ENCODE measurements at places on chromosomes 5 and 9. TPM values are rescaled to one million over a fixed set of nuclear protein-coding genes. Genes with fewer than 3 reads are reported as not detected.

DNA sequence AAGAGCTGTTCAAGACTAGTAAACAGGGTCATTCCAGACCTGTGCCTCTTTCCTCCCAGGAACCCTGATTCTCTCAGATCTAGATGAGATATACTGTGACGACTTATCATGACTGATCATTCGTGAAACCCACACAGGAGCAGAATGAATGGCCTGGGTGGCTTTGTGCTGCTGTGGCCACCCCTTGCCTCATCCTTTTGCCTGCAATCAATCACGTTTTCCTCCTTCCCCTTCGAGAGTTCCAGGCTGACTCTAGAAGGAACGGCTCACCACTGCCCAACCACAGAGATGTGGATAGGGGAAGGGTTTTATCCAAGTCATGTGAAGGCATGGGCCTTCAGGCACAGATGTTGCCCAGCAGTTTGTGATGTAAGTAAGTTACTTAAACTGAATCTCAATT is 5.8 kb downstream of the ANXA6 start:
- no peak for DNase-seq

- DNase-seq, result no peak
Measured at GRCh38 chr5:176648474-176649194, 1.4 kb downstream of the TSPAN17 start.

DNA sequence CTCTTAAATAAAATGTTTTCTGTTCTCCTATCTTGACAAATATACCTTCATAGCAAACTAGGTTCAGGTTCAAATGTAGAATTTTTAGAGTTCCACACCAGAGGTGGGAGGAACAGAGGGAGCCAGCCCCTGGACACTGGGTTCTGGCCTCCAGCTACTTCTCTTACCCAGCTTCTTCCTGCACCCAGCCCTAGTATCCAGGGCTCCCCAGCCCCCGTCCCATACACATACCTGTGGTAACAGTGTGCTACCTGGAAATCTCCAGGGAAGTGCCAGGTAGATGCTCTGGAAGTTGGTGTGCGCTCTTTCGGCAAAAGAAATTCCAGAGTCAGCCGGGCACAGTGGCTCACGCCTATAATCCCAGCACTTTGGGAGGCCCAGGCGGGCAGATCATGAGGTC is 33.9 kb upstream of the IL6ST start:
- DNase-seq, result no peak

DNA sequence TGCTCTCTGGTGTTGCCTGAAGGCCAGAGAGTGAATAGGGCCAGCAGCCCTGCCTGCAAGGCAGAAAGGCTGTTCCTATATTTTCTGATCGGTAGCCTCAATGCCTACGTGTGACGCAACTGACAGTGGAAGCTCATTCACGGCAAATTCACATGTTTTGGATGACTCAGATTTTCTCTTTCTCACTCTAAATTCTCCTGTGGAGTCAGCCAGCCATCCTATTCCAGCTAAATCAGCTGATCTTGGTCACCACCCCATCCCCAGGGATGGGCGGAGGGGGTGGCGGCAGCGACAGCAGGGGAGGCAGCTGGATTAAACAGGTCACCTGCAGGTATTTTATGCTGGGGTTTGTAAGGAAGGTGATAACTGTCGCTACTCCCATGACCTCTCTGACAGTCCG is 52.3 kb downstream of the ZNF510 start:
- DNase-seq, result no peak

GRCh38 chr9:121322037-121322736 is 47.9 kb downstream of the STOM start:
- no peak for DNase-seq

DNA sequence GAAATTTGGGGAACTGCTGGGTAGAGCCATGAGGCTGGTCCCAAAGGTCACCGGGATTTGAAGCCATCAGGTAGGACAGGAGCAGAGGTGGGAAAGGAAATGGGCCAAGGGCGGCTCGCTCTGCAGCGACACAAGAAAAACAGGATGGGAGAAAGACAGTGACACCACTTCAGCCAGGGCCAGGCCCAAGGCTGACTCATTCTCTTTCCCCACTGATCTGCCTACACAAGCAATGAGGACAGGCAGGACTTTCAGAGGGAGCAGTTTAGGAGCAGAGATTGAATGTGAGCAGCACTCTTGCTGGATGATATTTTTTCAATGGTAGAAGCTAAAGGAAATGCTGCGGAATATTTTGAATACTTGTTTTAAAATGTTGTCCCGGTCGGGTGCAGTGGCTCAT is 3.5 kb downstream of the RUFY1 start:
- no peak for DNase-seq

DNA sequence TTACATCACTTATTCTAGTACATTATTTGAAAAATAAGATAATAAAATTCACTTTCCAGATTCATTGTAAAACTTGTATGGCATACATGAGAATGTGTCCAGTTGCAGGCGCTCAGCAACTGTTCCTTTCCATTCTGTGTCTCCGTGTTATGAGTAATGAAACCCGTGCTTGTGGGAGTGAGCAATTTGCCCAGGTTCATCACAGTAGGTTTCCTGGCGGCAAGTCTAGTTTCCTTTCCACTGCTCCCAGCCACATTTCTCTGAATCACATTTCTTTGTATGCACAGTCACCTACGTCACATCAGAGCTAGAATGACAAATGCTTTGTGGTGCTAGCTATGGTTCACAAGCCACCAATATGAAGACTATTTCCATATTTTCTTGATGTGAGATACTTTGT is 39.9 kb downstream of the MOCS2 start:
- no peak for DNase-seq

GRCh38 chr9:107176436-107177151 is 106.5 kb upstream of the RAD23B start:
- DNase-seq, result peak; percentile 19

DNA sequence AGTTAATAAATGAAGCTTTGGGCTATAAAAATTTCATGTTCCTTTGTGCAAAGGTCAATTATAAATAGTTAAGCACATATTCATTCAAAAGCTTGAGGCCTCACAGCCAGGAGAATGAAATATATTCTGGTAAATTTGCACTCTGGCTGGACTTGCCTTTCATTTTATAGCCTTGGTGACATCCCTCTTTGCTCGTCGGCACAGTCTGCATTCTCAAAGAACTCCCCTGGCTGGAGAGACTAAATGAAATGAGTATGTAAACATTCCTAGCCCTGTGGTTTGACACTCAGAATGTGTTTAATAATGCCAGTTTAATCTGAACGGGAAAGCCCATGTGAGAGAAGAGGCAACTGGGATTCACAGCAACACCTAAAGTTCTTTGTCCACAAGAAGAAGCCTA is 285.6 kb downstream of the BRINP1 start:
- DNase-seq, result no peak

GRCh38 chr5:25544652-25545249 is 900.0 kb upstream of the CDH10 start:
- DNase-seq, result no peak

DNA sequence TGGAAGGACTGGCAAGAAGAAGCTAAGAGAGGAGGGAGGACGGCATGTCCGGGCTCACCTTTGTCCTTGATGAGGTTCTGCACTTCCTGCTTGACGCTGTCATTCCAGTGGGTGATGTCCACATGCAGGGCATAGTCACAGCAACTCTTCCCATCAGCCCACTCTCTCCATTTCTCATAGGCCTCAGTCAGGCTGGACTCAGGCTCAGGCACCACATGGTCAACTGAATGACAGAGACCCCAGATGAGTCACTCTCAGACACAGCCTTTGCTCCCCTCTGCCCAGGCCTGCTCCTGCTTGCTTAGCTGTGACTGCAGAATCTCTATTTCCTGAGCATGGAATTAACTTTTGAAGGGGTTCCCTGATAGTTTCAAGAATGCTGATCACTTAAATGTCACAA is 94.2 kb downstream of the DPYSL3 start:
- DNase-seq, result no peak

GRCh38 chr5:140565024-140565779 is 574 bp downstream of the SLC35A4 start:
- no peak for DNase-seq

DNA sequence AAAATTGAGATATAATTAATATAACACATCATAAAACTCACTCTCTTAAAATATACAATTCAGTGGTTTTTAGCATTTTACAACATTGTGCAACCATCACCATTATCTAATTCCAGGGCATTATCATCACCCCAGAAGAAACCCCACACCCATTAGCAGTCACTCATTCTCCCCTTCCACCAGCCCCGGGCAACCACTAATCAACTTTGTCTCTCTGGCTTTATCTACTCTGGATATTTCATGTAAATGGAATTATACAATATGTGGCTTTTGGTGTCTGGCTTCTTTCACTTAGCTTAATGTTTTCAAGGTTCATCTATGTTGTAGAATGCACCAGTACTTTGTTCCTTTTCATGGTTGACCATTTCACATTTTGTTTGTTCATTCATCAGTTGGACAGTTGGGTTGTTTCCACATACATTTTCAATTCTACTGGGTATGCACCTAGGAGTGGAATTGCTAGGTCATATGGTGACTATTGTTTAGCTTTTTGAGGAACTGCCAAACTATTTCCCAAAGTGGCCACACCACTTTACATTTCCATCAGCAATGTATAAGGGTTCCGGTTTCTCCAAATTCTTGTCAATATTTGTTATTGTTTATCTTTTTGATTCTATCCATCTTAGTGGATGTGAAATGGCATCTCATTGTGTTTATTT is 62.4 kb downstream of the MARCHF3 start:
- DNase-seq, result no peak

GRCh38 chr5:174922955-174923354 is 198.6 kb downstream of the MSX2 start:
- DNase-seq, result no peak

DNA sequence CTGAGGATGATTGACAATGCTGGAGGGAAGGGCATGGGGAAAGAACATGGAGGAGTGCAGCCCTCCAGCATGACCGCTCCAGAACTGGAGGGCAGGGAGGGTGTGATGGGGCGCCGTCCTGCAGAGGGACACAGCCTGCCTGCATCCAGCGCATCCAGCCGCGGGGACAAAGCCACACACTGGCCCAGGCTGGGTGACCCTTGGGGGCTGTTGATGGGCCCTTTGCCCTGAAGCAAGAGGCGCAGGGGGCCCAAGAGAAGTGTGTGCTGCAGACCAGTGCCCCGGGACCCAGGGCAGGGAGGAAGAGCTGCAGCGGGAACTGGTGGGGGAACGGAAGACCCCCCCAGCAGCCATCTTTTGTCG is 169.8 kb upstream of the PPP1R26 start:
- no peak for DNase-seq

- DNase-seq, result no peak
Measured at GRCh38 chr9:100443781-100444768, 17.1 kb downstream of the MSANTD3 start.

DNA sequence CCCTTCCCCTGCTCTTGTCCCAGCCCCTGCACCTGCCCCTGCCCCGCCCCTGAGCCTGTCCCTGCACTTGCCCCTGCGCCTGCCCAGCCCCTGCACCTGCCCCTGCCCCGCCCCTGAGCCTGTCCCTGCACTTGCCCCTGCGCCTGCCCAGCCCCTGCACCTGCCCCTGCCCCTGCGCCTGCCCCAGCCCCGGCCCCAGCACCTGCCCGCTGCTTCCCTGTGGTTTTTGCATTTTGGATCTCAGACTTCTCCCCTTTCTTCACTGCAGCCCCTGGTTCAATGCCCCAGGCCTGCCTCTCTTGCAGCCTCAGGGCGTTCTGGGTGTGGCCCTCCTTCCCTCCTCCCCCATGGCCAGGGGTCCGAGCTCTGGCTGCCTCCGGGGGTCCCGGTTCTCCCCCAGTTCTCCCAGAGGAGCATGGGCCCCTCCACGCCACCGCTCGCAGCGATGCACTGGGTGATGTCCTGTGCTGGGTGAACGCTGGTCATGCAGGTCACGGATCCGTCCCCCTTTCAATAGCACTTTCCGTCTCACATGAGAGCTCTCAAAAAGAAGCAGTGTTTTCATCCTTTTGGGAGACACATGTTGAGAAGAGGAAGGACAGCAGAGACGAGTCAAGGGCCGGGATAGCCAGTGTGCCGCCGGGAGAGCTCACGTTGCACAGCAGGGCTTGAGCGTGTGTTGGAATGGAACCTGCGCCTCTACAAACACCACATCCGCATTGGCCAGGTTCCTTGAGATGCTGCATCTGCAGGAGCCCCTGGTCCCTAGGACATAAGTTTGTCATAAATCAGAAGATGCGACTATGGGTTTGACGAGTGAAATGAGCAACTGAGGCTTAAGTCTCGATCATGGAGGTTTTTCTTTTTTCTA is 44.0 kb upstream of the IRX4 start:
- DNase-seq, result no peak

- no peak for DNase-seq
Measured at GRCh38 chr5:112329419-112330090, 89.5 kb downstream of the EPB41L4A start.

DNA sequence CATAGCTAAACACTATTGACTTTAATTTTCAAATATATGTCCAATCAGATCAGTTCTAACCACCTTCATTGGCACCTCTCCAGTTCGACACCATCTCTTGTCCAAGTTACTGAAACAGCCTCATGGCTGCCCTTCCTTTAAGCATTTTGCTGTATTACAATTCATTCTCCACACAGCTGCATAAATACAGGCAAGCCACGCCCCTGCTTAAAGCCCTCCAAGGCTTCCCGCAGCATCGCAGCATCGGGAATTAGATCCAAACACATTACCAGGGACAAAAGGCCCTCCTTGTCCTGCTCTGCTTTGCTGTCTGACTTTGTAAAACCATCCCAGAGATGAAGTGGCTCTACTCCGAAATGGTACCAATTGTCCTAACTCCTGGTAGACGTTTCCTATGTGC is 75.1 kb upstream of the RAI14 start:
- no peak for DNase-seq

DNA sequence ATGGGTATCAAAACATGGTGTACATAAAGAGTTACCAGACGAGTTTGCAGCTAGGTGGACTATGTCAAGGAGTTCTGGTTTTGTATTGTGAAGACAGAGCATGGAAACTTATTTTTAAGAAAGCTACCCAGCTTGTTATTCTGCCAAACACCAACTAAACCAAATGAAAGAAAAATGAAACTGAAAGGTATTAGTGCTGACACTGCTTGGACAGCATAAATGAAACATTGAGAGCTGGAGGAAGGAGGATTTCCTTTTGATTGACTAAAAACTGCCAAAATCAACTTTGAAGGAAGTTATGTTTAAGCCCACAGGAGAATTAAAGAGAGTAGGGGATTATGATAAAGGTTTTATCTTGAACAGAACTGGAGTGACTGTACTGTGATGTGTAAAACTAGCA is 766.2 kb downstream of the PTPRD start:
- no peak for DNase-seq

GRCh38 chr9:74293479-74293878 is 203.7 kb upstream of the RORB start:
- DNase-seq, result no peak

- DNase-seq, result peak; percentile 95
Measured at GRCh38 chr5:123036391-123037103, at the start of gene PPIC. Gene PPIC (minus strand): TSS chr5:123036725. CDS start chr5:123036625, 100 bp downstream.

The DRD1 gene
- not detected for total RNA-seq

The IRX1 gene
- not detected for total RNA-seq

The NAA35 gene
- 17.7 TPM for total RNA-seq

The GRXCR2 gene
- total RNA-seq, result 2.7 TPM

The PCDHGB3 gene
- total RNA-seq, result 4.8 TPM

The NMUR2 gene
- 0.62 TPM for total RNA-seq

The SH2D3C gene
- 11.0 TPM for total RNA-seq

The SLIT3 gene
- total RNA-seq, result 188 TPM

The PKD2L2 gene
- 0.85 TPM for total RNA-seq

The KCNV2 gene
- not detected for total RNA-seq

The PJA2 gene
- total RNA-seq, result 122 TPM

The QRFP gene
- not detected for total RNA-seq

The DAB2IP gene
- 42.1 TPM for total RNA-seq

The PRRX2 gene
- 1.8 TPM for total RNA-seq

The CCL27 gene
- total RNA-seq, result not detected

The ZNF300 gene
- total RNA-seq, result 1.6 TPM

All from right cardiac atrium (tissue), 5 donors.